Frontal cortex (tissue), 4 donors: ENCODE measurements at places on chromosomes 3 and 15.

DNA sequence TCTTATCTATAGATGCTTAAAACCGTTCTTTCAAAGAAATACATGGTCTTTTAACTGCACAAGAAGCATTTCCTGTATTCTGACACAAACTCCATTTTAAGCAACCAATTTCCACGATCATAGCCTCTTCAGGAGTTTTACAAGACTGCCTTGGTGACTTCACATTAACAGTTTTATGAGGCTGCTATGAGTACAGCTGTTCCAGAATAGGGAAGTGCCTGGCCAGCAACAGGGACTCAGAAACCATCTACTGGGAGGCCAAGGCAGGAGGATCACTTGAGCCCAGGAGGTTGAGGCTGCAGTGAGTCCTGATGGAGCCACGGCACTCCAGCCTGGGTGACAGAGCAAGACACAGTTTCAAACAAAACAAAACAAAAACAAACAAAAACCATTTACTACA, 78.4 kb downstream of the B3GNT5 start:
- no peak for DNase-seq

DNA sequence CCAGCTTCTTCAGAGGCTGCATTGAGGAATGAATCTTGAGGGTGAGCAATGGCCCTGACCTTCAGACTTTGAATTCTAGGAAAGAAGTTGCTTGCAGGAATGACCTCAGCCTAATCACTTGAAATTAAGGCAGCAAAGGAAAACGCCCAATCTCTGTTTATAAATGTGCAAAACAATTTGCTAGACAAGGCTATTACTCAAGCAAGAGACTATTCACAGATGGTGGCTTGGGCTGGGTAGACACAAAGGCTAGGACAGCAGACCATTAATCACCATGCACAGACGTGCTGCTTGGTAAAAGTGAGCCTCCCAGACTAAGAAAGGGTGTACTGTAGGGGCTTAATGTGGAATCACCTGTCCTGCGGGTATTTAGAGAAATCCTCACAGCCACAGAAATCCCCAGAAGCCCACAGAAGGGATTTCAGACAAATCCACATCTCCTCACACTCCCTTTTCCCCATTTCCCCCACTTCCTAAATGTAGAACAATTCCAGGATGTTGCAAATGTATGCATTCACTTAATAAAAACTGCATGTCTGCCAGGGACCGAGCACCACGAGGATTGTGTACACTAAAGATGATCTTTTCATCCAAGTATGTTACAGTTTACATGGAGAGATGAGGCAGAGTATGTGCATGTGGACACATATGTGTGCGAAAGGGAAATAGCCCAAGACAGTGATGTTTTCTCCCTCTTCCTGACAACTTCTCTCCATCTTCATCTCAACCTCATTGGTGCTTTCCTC, 259.5 kb downstream of the THSD4 start:
- DNase-seq = peak; percentile 8

- DNase-seq = no peak
Measured at GRCh38 chr15:25362545-25362944, 76.3 kb downstream of the UBE3A start.

- no peak for DNase-seq
Measured at GRCh38 chr3:81621277-81621676, 140.2 kb downstream of the GBE1 start.

GRCh38 chr3:142353571-142353970, 94.3 kb downstream of the XRN1 start:
- DNase-seq = no peak

DNA sequence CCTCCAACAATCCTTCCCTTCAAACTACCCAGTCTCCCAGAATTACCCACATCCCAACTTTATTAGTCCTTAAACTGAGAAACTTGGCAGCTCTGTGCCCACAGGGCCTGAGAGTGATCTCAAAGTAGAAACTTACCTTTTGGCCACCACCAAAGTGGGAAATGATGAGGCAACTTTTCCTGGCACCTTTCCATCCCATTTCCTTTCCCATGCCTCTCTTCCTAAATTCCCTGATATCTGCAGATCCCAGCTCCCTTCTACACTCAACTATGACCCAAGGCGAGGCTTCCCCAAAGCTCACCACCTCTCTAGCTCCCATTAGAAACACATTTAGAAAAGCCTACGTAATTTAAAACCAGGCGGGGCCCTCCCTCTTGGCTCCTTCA, 271.9 kb downstream of the FOXP1 start:
- DNase-seq = no peak

- DNase-seq = no peak
Measured at GRCh38 chr3:131812433-131812832, 222.4 kb downstream of the CPNE4 start.
